ENCODE measurements at places on chromosomes 5 and 9. TPM values are rescaled to one million over a fixed set of nuclear protein-coding genes. Genes with fewer than 3 reads are reported as not detected.
A peak's percentile ranks its signal among the peaks of the same experiment; 100 is the strongest.

DNA sequence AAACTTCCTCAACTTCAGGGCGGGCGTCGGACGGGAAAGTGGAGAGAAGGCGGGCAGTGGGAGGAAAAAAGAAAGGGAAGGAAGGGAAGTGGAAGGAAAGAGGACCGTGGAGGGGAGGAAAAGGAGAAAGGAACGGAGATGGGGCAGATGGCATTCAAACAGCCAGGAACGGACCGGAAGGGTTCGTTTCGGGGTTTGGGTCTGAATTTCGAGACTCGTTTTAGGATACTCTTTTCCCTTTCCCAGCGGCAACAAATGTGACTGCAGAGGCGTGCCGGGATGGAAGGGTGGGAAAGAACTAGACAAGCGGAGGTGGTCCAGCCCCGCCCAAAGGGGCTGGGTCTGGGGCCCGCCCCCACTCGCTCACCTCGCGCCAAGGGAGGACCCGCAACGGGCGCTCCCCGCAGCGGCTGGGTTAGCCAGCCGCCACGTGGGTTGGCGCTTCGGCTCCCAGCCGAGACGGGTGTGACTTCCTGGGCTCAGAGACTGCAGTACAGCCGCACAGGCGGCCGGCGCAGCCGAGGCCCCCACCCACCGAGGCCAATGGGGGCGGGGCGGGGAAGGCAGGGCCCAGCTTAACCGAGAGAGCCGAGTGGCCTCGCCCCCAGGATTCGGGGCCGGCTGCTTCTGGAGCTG, 2.7 kb downstream of the VCAN start:
- DNase-seq: no peak
- peak overlapping the region; percentile 83 for H3K4me3 ChIP-seq
- peak overlapping the region; percentile 71 for H3K27ac ChIP-seq

Gene PNPLA7
- polyA plus RNA-seq: 0.17 TPM

Gene TMEM203
- 29.2 TPM for polyA plus RNA-seq

Gene IL3
- polyA plus RNA-seq: not detected

Gene MEIKIN
- polyA plus RNA-seq: not detected

- peaks cover 18% of the 10 kb centered on the region for H3K4me1 ChIP-seq
- H3K27me3 ChIP-seq: no peaks in the 10 kb centered on the region
- H3K4me3 ChIP-seq: no peak overlapping the region
- peak overlapping the region; percentile 7 for H3K27ac ChIP-seq
- peaks cover 1% of the 10 kb centered on the region for H3K36me3 ChIP-seq
Observed at GRCh38 chr9:7123743-7124142, 366.0 kb downstream of the KDM4C start.

Gene ST8SIA4
- polyA plus RNA-seq: 0.43 TPM

DNA sequence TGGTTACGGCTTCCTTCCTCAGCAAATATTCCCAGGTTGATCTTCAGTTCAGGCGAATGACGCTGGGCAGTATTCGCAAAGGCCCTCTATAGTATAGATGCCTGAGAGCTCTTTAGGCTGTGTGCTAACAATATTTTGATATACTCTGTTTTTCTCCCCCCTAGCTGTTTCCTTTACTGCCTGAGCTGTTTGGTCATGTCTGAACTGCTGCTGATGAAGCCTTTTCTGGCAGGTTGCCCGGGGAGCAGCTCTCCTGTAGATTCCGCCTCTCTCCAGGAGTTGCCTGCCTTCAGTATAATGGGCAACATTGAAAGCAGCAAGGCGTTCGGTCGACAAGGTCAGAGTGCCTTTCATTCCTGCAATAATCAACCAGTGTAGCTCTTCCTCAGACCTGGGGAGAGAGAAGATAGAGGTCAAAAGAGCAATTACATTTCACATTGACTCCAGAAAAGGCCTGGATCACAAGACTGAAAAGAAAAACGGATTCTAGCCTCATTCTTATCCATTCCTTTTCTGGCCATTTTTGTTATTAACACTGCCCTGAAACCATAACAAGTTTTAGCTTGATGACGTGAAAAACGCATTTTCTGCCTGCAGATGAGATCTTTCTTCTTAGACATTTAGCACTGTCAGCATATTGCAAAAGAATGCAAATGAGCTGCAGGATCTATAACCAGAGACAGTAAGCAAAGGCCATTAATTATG, 60.1 kb upstream of the ZNF608 start:
- no peak overlapping the region for H3K4me3 ChIP-seq
- H3K4me1 ChIP-seq: peaks cover 11% of the 10 kb centered on the region
- peak; percentile 32 for DNase-seq
- H3K36me3 ChIP-seq: no peaks in the 10 kb centered on the region
- no peaks in the 10 kb centered on the region for H3K27me3 ChIP-seq
- no peak overlapping the region for H3K27ac ChIP-seq

DNA sequence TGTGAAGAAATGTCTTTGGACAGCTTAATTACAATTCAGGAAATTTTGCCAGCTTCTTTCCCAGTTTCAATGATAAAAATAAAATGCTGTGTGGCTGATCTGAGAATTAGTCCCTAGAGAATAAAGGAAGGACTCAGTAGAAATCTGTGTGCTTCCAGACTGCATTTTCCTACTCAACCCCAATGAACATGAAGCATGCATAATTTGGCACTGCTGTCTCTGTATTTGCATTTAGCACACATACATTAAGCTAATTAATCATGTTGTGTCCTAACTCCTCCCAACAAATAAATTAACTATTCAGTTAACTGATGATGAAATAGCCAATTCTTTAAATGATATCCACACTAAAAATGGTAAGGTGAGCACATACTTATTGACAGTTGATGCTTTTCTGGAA, 380.0 kb upstream of the RORB start:
- H3K4me1 ChIP-seq: no peaks in the 10 kb centered on the region
- H3K27ac ChIP-seq: no peak overlapping the region
- no peaks in the 10 kb centered on the region for H3K36me3 ChIP-seq
- no peak for DNase-seq

GRCh38 chr9:137982200-137982599, 104.6 kb downstream of the CACNA1B start:
- H3K27me3 ChIP-seq: no peaks in the 10 kb centered on the region
- no peak overlapping the region for H3K4me3 ChIP-seq
- H3K27ac ChIP-seq: no peak overlapping the region
- H3K4me1 ChIP-seq: no peaks in the 10 kb centered on the region
- DNase-seq: no peak

DNA sequence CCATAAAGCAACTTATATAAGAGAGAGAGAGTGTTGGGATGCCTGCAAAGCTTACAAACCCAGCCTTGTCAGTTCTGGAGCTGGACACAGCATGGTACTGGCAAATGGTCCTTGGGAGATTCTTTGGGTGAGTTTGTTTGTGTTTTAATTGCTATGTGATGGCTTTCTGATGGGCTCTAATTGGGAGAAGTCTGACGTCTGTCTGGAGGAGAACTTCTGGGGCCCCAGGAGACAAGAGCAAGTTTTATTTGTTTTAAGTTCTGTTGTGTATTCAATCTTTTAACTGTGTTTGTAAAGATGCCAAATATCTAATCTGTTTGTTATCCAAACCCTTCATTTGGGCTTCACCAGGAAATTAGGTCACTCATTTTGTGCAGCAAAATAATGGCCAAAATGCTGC, 50.3 kb upstream of the AFAP1L1 start:
- peaks cover 3% of the 10 kb centered on the region for H3K36me3 ChIP-seq
- no peaks in the 10 kb centered on the region for H3K4me1 ChIP-seq
- H3K27me3 ChIP-seq: no peaks in the 10 kb centered on the region
- DNase-seq: no peak
- no peak overlapping the region for H3K4me3 ChIP-seq

Gene GADD45G
- polyA plus RNA-seq: 0.05 TPM

DNA sequence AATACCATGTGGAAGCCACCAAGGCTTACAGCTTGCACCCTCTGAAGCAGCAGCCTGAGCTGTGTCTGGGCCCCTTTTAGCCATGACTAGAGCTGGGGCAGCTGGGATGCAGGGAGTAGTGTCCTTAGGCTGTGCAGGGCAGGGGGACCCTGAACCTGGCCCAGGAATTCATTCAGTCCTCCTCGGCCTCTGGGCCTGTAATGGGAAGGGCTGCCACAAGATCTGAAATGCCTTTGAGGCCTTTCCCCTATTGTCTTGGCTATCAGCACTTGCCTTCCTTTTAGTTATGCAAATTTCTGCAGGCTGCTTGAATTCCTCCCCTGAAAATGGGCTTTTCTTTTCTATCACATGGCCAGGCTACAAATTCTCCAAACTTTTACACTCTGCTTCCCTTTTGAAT, 9.0 kb downstream of the GPR150 start:
- H3K27ac ChIP-seq: no peak overlapping the region
- no peaks in the 10 kb centered on the region for H3K36me3 ChIP-seq
- H3K4me3 ChIP-seq: no peak overlapping the region
- peaks cover 9% of the 10 kb centered on the region for H3K4me1 ChIP-seq

DNA sequence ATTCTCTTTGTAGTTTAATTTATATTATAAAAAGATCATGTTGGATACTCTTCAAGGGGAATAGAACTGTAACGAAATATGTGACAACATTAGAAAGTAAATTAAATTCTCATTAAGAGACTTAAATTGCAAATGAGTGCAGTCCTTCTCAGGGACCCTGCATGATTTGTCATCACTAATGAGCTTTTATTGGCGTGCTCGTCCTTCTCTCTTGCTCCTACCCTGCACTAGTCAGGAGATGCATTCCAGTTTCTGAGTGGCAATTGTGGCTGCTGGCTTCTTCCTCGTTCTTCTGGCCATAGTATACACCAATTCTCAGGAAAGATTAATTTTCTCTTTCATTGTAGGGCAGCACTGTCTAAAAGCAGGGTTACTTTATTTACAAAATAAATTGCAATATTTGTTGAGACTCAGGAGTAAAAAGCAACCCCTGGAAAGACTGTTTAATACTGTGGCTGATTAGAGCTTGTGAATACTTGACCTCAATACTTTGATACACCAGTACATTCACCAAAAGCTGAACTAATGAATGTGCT, 376.3 kb upstream of the CHD1 start:
- no peaks in the 10 kb centered on the region for H3K4me1 ChIP-seq
- H3K27ac ChIP-seq: no peak overlapping the region
- H3K36me3 ChIP-seq: no peaks in the 10 kb centered on the region
- DNase-seq: no peak
- no peak overlapping the region for H3K4me3 ChIP-seq

GRCh38 chr5:181112476-181112875, 18.5 kb downstream of the OR2V1 start:
- no peak for DNase-seq
- no peak overlapping the region for H3K27ac ChIP-seq
- H3K4me3 ChIP-seq: no peak overlapping the region
- H3K4me1 ChIP-seq: peaks cover 7% of the 10 kb centered on the region
- H3K27me3 ChIP-seq: peaks cover 17% of the 10 kb centered on the region

- peaks cover 10% of the 10 kb centered on the region for H3K4me1 ChIP-seq
- H3K27ac ChIP-seq: no peak overlapping the region
- no peak overlapping the region for H3K4me3 ChIP-seq
- H3K36me3 ChIP-seq: no peaks in the 10 kb centered on the region
- DNase-seq: no peak
Observed at GRCh38 chr9:36961051-36961450, 73.0 kb downstream of the PAX5 start.

GRCh38 chr5:151627650-151628049, 36.5 kb upstream of the FAT2 start:
- no peaks in the 10 kb centered on the region for H3K27me3 ChIP-seq
- H3K27ac ChIP-seq: peak overlapping the region; percentile 51
- no peak for DNase-seq
- H3K4me1 ChIP-seq: peaks cover 47% of the 10 kb centered on the region

- no peaks in the 10 kb centered on the region for H3K27me3 ChIP-seq
- H3K4me1 ChIP-seq: peaks cover 20% of the 10 kb centered on the region
- DNase-seq: no peak
- no peaks in the 10 kb centered on the region for H3K36me3 ChIP-seq
Observed at GRCh38 chr5:4081466-4081865, 485.8 kb downstream of the IRX1 start.

DNA sequence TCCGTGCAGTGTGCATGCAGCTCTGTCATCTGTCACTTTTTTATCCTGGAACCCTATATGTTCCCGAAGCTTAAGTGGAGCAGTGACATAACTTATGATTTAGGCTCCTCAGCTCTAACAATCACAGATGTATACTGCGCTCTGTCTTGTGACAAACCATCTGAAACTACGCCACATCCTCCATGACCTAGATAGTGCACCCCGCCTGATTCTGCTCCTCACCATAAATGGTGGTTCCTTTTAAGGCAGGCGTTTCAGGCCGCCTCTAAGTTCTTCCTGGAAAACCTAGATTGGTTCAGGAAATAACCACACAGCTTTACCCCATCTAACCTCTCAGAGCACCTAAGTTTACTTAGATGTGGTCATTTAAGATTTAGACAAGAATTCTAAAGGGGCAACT, 372.0 kb downstream of the CDH10 start:
- no peaks in the 10 kb centered on the region for H3K4me1 ChIP-seq
- no peak for DNase-seq
- no peaks in the 10 kb centered on the region for H3K27me3 ChIP-seq
- no peak overlapping the region for H3K27ac ChIP-seq
- no peaks in the 10 kb centered on the region for H3K36me3 ChIP-seq
- no peak overlapping the region for H3K4me3 ChIP-seq

Gene ARHGEF39
- 0.88 TPM for polyA plus RNA-seq

DNA sequence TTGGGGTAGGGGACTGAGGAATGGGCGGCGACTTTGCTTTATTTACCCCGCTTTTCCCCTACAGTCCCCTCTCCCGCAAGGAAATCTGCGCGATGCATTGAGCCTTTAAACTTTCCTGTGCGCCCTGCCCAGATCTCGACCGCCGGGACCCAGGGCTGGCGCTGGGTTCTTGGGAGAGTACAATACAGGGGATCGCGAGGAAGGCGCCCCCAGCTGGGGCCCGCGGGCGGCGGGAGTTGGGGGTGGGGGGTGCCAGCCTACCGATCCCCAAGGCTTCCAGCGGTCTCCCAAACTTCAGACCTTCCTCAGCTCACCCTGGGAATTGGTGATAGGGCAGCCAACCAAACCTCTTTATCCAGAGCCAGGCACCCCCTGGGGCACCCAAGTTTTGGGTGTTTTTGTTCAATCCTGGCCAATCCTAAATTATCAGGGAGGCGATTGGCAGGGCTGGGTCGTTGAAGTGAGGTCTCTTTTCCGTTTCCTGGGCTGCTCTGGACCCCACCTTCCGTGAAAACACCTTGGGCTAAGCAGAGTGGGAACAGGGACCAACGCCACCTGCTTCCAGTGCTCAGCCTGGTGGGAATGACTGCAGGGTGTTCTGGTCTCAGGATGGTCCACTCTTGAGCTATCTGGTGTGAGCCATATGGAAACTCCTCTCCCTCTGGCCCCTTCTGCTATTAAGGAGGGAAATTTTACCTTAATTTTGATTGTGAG, 51.4 kb upstream of the DAB2IP start:
- peaks cover 34% of the 10 kb centered on the region for H3K27me3 ChIP-seq
- H3K4me3 ChIP-seq: peak overlapping the region; percentile 55
- no peak for DNase-seq
- H3K36me3 ChIP-seq: no peaks in the 10 kb centered on the region
- peaks cover 8% of the 10 kb centered on the region for H3K4me1 ChIP-seq
- H3K27ac ChIP-seq: no peak overlapping the region

DNA sequence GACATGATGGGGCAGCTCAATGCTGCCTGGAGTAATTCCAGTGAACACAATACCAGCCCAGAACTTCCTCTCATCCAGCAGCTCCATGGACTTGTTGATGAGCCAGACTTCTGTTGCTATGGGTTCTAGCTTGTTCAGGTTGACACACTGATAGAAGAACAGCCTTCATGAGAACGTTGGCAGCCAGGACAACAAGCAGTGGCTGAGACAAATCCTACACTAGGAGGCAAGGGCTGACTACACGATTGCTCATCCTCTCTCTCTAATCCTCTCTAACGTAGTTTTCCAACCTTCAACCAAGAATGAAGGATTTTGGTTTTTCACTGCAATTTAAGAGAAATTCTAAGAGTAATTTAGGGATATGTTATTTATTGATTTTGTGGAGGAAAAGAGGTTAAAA, 67.8 kb downstream of the NIPSNAP3B start:
- no peak overlapping the region for H3K27ac ChIP-seq
- peaks cover 19% of the 10 kb centered on the region for H3K36me3 ChIP-seq
- H3K4me3 ChIP-seq: no peak overlapping the region
- H3K4me1 ChIP-seq: peaks cover 14% of the 10 kb centered on the region
